ENCODE measurements at places on chromosomes 5 and 9.

- no peak overlapping the region for H3K4me3 ChIP-seq
- H3K27ac ChIP-seq, result no peak overlapping the region
- H3K27me3 ChIP-seq, result no peaks in the 10 kb centered on the region
- H3K4me1 ChIP-seq, result no peaks in the 10 kb centered on the region
- DNase-seq, result no peak
- H3K36me3 ChIP-seq, result no peaks in the 10 kb centered on the region
Measured at GRCh38 chr9:80028501-80028900, 456.7 kb downstream of the TLE4 start.

DNA sequence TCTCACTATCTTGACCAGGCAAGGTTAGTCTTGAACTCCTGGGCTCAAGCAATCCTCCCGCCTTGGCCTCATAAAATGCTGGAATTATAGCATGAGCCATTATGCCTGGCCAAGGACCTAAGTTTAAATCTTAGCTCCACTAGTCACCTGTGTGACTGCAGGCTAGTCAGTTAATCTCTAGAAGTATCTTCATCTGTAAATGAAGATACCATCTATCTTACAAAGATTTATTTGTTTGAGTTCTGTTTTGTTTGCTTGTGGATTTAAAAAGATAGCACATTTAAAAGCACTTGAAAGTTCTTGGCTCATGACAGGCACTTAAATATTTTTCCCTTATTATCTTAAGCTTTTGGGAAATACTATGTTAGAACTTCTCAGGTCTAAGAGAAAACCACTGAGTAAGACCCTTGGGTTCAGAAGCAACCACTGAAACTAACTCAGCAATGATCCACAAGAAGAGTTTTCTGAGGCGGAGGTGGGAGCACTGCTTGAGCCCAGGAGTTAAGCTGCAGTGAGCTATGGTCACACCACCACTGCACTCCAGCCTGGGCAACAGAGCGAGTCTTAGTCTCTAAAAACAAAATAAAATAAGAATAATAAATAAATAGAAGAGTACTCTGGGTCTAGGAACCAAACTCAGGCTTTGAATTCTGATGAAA, 19.1 kb downstream of the TMEM245 start:
- DNase-seq, result no peak
- H3K36me3 ChIP-seq, result peaks cover 52% of the 10 kb centered on the region
- H3K27ac ChIP-seq, result peak overlapping the region; percentile 91

GRCh38 chr5:31511305-31511704, 20.6 kb downstream of the DROSHA start:
- no peak for DNase-seq
- H3K4me3 ChIP-seq, result no peak overlapping the region
- peaks cover 4% of the 10 kb centered on the region for H3K4me1 ChIP-seq
- H3K27ac ChIP-seq, result no peak overlapping the region
- H3K36me3 ChIP-seq, result peaks cover 54% of the 10 kb centered on the region

- no peaks in the 10 kb centered on the region for H3K27me3 ChIP-seq
- no peaks in the 10 kb centered on the region for H3K36me3 ChIP-seq
- no peak for DNase-seq
- no peaks in the 10 kb centered on the region for H3K4me1 ChIP-seq
- H3K4me3 ChIP-seq, result no peak overlapping the region
Measured at GRCh38 chr9:107976767-107977166, 487.2 kb upstream of the KLF4 start.

- DNase-seq, result peak; percentile 55
- no peaks in the 10 kb centered on the region for H3K36me3 ChIP-seq
- H3K27ac ChIP-seq, result no peak overlapping the region
- peaks cover 4% of the 10 kb centered on the region for H3K4me1 ChIP-seq
Measured at GRCh38 chr9:135085830-135086546, 1.5 kb upstream of the OLFM1 start.

DNA sequence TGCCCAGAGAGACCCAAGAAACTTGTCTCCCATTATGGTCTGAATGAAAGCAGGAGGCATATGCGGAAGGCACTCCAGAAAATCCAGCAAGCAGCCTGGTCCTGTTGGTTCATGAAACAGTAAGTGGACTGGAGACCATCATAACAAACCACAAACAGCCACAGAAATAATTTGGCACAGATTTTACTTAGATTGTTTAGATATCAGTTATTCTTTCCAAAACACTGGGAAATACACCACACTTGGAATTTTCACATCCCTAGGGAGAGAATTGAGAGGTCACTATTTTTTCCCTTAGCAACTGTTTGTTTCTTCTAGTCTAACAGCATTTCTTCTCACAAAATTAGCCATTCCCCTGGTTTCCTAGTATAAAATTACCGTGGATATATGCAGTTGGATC, 300.8 kb downstream of the OSTF1 start:
- H3K27me3 ChIP-seq, result no peaks in the 10 kb centered on the region
- no peak overlapping the region for H3K27ac ChIP-seq
